ENCODE measurements at places on chromosomes 3 and 15.

DNA sequence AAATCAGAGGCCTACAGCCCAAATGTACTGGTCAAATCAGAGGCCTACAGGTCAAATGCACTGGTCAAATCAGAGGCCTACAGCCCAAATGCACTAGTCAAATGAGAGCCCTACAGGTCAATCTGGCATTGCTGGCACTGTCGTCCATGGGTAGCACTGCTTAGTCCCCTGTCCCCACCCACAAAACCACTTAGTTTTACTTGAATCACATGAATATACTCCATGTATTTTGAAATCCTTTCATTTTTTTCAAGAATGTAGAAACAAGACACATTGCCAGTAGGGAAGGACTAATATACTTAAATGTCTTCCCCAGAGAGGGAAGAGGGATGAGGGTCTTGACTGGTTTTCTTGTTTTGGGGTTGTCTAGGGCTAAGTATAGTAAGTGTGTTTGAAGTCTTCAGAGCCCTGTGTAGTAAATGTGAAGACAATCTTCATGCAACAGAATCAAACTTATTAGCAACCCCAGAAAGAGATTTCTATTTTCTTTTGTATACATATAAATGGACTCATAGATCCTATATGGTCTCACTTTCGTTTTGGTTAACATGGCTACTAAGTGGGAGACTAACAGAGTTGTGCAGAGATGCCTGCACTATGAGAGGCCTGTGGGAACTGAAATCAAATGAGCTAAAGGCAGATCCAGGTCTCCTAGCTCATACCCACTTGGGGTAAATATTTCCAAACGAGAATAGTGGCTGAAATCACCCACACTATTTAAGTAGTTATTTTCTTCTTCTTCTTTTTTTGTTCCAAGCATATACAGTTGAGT, 38.3 kb upstream of the DCUN1D1 start:
- DNase-seq: no peak

- no peak for DNase-seq
These were observed 4.7 kb downstream of the SLC51A start for GRCh38 chr3:196220991-196221390.

DNA sequence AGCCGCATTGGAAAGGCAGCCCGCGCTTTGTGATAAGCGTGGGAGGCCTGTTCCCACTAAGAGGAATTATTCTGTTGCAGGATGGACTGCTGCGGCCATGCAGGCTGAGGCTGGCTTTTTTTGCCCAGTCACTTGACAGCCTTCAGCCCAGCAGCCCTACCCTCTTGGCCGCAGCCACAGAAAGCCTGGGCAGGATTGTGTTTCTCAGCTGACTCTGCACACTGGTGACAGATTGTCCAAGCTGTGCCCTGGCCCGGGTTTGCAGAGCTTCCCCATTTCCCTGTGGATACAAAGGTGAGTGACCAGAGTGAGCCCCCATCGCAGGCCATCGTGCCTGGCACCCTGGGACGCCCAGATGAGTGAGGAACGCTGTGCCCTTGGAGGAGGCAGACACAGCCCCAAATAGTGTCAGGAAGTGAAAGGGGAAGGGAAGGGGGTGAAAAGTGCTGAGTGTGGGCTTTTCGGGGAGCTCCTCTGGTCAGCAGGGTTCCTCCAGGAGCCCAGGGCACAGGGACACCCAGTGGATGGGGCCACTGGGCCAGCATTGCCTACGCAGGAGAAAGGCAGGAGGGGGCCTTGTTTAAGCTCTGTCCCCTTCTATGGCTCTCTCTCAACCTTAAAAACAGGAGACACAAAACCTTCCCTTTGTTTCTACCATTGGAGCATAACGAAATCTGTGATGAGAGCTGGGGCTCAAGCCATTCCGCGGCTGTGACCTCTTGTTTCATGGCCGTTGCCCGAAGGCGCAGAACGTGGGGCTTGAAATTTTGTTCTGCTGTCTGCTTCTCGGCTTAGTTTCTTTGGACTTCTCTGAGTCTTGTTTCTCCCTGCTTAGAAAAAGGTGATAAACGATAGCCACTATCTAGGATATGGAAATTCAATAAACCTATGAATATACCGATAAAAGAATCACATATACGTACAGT, 91.5 kb upstream of the MEF2A start:
- no peak for DNase-seq

DNA sequence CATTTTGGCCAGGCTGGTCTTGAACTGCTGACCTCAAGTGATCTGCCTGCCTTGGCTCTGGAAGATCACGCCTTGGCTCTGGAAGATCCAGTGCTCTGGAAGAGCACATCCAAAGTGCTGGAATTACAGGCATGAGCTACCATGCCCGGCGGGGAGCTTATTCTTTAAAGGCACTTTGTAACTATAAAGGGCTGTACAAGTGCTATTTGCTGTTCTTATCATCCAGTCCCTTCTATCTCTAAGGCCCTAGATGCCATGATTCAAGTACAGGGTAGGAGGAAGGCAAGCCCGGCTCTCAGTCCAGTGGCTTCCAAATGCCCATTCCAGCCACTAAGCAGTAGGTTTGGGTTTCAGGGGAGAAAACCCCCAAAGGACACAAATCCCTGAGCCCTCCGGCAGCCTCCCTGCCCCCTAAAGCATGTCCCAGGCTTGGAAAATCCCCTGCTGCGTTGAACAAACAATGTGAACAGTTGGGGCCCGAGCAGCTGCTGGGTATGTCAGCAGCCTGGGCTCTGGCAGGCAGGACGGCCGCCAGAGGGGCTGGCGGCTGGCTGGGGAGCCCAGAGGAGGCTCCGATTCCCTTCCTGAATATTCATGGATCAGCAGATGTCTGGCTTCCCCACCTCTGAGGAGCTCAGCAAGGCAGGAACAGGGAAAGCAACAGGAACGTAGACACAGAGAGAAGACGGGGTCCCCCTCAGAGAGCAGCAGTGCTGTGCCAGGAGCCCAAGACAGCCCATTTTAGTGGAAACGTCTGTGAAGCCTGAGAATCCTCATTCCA, 7.7 kb downstream of the IGDCC4 start:
- DNase-seq: no peak

DNA sequence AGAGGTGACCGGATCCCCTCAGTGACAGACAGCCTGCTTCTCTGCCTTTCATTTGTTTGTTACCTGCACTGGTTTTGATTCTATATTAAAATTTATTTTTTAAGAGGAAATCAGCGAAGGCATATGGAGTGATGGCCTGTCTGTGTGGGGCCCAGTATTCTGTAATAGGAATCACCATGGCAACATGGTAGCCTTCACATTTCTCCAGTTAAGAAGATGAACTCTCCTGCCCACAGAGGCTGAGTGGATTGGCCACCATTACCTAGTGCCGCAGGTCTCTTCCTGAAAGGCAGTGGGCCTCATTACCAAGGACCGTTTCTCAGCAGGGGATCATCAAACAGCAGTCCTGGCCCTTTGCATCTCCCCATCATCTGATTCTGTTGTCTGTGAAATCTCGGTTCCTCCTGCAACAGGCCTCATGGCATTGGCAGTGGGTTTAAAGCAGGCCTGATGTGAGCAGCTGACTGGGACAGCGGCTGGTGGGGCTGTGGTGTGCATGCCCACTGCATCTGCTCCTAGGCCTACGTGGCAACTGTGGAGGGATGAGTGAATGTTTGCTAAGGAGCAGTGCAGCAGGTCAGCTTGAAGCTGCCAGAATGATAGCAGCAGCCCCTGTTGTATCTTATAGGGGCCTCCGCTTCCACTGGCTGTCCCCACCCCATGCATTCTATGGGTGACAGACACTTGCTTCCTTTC, 114.5 kb downstream of the CHCHD6 start:
- DNase-seq: no peak

DNA sequence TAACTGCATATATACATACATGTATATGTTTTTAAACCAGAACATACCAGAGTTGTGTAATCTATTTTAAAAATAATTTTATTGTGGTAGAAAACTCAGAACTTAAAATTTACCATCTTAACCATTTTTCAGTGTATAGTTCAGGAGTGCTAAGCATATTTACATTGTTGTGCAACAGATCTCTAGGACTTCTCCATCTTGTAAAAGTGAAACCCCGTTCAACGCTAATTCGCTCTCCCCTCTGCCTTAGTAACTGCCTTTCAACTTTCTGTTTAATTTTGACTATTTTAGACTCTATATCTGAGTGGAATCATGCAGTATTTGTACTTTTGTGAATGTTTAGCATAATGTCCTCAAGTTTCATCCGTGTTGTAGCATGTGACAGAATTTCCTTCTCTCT, 51.8 kb upstream of the SSR3 start:
- DNase-seq: no peak

DNA sequence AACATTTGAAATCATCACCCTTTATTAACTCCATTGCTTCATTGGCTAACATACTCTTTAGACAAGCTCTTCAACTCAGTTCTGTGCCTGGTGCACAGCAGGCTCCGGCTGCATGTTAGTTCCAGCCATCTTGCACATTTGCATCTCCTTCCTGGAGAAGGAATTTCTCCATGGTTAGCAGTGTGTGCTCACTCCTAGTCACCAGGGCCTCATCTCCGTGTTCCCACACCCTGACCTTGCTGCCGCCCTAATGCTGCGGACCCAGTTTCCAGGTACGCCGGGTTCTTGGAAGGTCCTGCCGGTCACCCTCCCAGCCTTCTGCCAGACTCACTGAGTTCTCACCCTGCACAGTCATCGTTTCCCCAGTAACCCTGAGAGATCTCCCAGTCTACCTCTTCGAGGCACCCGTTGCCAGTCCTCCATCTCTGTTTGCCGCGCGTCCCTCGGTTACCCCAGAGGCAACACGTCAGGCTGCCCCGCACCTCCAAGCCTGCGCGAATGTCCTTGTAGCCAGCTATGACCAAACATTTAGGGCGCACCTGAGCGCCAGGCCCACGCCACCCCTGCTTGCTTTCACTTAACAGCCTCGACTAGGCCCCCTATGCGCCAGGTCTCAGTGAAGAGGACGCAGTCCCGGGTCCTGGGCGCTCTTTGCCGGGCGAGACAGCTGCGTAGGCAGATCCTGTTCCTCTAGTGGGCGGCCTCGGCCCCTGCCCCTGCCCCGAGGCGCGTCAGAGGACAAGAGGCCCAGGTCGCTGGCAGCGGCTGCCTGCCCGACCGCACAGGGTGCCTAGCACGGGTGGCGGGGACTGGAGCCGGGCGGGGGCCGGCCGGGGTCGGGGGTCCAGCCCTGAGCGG, 747 bp upstream of the ZNF592 start:
- peak; percentile 74 for DNase-seq

- no peak for DNase-seq
These were observed 273.1 kb upstream of the TBL1XR1 start for GRCh38 chr3:177470197-177470941.

DNA sequence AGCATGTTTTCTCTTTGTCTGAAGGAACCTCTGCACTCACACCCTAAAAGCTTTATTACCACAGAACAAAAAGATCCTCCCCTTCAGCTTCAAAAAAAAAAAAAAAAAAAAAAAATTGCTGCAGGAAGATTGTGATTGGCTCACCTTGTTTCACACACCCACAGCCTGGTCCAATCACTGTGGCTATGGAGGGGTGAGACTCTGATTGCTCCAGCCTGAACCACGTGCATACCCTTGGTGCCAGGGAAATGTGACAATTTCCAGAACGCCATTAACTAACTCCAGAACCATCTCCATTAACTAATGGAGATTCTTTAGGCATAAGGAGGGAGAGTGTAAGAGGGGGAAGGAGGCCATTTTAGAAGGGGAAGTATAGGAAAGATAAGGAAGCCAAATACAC, 106.5 kb upstream of the CRBN start:
- no peak for DNase-seq

DNA sequence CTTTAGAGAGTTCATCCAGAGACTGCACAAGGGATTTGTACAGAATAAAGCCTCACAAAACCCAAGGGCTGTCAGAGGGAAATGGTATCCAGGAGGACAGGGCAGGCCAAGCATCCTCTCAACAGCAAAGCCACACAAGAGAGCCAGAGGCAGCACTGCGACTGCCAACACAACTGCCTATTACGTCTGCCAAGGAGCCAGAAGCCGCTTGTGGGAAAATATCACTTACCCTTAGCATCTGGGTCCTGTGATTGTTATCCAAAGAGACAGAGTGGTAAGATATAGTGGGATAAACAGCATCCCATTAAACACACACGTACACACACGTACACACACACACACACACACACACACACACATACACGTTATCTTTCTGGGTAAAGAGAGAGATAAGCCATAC, 618.3 kb upstream of the AGTR1 start:
- no peak for DNase-seq

GRCh38 chr15:84734794-84735479, 13.5 kb upstream of the ZNF592 start:
- DNase-seq: peak; percentile 69

GRCh38 chr15:79853492-79854328, 43.1 kb downstream of the MTHFS start:
- DNase-seq: peak; percentile 36

- no peak for DNase-seq
These were observed 22.2 kb upstream of the FBN1 start for GRCh38 chr15:48667701-48668100.

DNA sequence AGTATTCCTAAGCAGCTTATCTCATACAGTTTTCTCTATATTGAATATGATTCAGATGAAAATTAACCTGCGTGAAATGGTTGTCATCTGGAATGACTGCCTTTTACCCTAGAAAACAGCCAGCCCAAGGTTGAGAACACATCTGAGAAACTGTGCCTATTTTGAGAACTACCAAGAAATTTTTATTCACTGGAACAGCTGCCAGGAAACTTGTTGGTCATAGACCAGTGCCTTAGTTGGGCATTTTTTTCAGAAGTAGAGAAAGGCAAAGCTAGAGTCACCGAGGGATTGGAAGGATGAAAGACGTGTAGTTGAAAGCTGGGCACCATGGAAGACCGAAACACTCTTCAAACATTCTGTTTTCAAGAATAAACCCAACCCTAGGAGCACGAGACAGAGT, 277.1 kb downstream of the LPP start:
- peak; percentile 45 for DNase-seq

DNA sequence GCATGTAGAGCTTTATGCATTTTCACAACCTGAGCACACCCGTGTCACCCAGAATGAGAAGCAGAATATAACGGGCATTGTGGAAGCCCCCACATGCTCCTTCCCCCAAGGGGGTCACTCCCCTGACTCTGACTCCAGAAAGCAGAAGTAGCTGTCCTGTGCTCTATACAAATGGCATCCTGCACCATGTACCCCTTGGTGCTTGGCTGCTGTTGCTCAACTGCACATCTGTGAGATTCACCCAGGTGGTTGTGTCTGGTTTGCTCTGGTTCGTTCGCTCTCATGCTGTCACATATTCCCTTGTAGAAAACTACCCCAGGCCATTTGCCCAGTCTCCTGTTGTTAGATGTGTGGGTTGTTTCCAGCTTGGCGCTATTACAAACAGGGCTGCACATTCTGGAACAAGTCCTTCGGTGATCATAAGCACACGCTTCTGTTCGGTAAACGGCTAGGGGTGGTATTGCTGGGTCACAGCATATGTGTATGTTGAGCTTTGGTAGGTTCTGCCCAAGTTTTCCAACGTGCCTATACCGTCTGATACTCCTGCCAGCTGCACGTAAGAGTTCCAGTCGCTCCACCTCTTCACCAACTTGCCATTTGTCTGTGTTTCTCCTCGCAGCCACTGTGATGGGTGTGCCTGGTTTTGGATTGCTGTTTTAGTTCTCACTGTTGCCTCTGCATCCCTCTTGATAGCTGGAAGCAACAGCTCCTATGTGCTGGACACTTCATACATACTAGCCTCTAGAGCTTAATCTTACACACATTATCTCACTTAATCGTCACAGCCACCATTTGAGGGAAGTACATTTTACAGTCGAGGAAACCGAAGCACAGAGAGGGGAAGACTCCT, 65.4 kb upstream of the SLC6A6 start:
- no peak for DNase-seq
